ENCODE measurements at places on chromosomes 6 and 20. TPM values are rescaled to one million over a fixed set of nuclear protein-coding genes. Genes with fewer than 3 reads are reported as not detected.

The TRAPPC3L gene
- 0.20 TPM for polyA plus RNA-seq

The LTA gene
- 0.17 TPM for polyA plus RNA-seq

The RGS19 gene
- polyA plus RNA-seq: 2.1 TPM

The C20orf144 gene
- not detected for polyA plus RNA-seq

The CASS4 gene
- 1.2 TPM for polyA plus RNA-seq

The C20orf204 gene
- polyA plus RNA-seq: 0.20 TPM

The C6orf141 gene
- 2.8 TPM for polyA plus RNA-seq

The HRH3 gene
- polyA plus RNA-seq: not detected

The NDRG3 gene
- polyA plus RNA-seq: 23.4 TPM

The TBXT gene
- not detected for polyA plus RNA-seq

The UBD gene
- not detected for polyA plus RNA-seq

The OVOL2 gene
- not detected for polyA plus RNA-seq

The FLRT3 gene
- polyA plus RNA-seq: 9.0 TPM

The LRRC1 gene
- polyA plus RNA-seq: 4.9 TPM

The BCL2L1 gene
- polyA plus RNA-seq: 35.6 TPM

The EMILIN3 gene
- polyA plus RNA-seq: 2.0 TPM

The MRPL14 gene
- 20.8 TPM for polyA plus RNA-seq

The GTSF1L gene
- polyA plus RNA-seq: not detected

The LY6G6C gene
- not detected for polyA plus RNA-seq

The NKAIN2 gene
- polyA plus RNA-seq: 0.13 TPM

The AP5S1 gene
- 2.9 TPM for polyA plus RNA-seq

The FHL5 gene
- 31.1 TPM for polyA plus RNA-seq

The ADGRG6 gene
- 1.6 TPM for polyA plus RNA-seq

The EFCAB8 gene
- not detected for polyA plus RNA-seq

The PPP1R10 gene
- 34.7 TPM for polyA plus RNA-seq

The HSPA12B gene
- polyA plus RNA-seq: 4.6 TPM

The TMX4 gene
- polyA plus RNA-seq: 47.2 TPM

The APCDD1L gene
- polyA plus RNA-seq: 0.62 TPM

The UFL1 gene
- 15.6 TPM for polyA plus RNA-seq

The TCP11 gene
- polyA plus RNA-seq: 0.50 TPM

The TRIM40 gene
- polyA plus RNA-seq: not detected

The ADGRB3 gene
- 2.3 TPM for polyA plus RNA-seq

The OTOR gene
- polyA plus RNA-seq: not detected

The OR2J3 gene
- not detected for polyA plus RNA-seq

The MYT1 gene
- not detected for polyA plus RNA-seq

The CDKN1A gene
- polyA plus RNA-seq: 142 TPM

The SCRT2 gene
- polyA plus RNA-seq: not detected

The BPIFB4 gene
- polyA plus RNA-seq: not detected

The SRXN1 gene
- 12.0 TPM for polyA plus RNA-seq

The EYA4 gene
- polyA plus RNA-seq: 2.5 TPM

The FOXS1 gene
- 0.52 TPM for polyA plus RNA-seq

The PSORS1C2 gene
- not detected for polyA plus RNA-seq

The GOPC gene
- polyA plus RNA-seq: 17.0 TPM

The AKAP7 gene
- 8.4 TPM for polyA plus RNA-seq

The C6orf163 gene
- 1.3 TPM for polyA plus RNA-seq

The PTK6 gene
- polyA plus RNA-seq: 0.07 TPM

The RIN2 gene
- 19.0 TPM for polyA plus RNA-seq

Measured in ovary (tissue), 10 donors.